Activated CD8-positive, alpha-beta T cell treated with anti-CD3 and anti-CD28 coated beads for 36 hours (primary cell): ENCODE measurements at places on chromosomes 4 and X. TPM values are rescaled to one million over a fixed set of nuclear protein-coding genes. Genes with fewer than 3 reads are reported as not detected.

DNA sequence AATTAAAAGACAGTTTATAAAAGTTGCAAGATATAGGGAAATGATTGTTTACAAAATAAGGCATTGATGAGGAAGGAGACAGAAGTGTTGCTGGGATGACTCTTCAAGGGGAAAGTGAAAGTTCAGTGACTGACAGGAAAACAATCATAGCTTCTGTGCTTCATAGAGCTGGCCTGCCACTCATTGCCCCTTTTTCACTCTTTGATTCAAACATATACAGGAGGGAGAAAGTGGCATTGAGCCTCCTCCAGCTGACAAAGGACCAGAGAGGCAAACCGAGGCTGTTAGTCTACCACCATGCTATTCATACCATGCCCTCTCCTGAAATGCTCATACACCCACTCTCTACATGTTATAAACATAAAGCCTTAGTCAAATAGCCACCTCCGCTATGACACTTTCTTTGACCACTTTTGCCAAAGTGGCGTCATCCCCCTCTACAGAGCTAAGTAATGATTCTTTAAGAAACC is 79.2 kb upstream of the ATOH1 start:
- DNase-seq: no peak

MAOB gene
- not detected for total RNA-seq

DNA sequence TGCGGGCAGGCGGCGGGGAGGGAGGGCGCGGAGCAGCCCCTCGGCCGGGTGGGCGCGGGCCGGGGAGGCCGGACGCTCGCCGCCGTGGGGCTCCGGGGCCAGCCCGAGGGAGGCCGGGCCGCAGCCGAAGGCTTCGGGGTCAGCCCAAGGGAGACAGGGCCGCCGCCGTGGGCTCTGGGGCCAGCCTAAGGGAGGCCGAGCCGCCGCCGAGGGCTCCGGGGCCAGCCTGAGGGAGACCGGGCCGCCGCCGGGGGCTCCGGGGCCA is 251 bp downstream of the KIAA0232 start:
- DNase-seq: no peak

DNA sequence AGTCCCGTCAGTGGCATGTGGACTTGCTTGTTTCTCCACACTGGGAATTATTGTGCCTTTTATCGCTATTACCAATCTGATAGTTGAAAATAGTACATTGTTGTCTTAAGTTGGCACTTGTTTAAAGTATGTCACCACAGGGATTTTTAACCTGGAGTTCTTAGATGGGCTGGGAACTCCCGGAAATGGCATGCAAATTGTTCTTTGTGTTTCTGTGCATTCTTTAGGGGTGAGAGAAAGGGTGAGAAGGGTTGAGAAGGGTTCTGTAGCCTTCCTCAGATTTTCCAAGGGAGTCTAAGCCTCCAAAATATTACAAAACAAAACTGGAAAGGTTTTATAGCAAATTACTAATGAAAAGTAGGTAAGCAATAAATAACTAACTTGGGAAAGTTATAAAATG is 176.9 kb downstream of the ZIC3 start:
- no peak for DNase-seq

DNA sequence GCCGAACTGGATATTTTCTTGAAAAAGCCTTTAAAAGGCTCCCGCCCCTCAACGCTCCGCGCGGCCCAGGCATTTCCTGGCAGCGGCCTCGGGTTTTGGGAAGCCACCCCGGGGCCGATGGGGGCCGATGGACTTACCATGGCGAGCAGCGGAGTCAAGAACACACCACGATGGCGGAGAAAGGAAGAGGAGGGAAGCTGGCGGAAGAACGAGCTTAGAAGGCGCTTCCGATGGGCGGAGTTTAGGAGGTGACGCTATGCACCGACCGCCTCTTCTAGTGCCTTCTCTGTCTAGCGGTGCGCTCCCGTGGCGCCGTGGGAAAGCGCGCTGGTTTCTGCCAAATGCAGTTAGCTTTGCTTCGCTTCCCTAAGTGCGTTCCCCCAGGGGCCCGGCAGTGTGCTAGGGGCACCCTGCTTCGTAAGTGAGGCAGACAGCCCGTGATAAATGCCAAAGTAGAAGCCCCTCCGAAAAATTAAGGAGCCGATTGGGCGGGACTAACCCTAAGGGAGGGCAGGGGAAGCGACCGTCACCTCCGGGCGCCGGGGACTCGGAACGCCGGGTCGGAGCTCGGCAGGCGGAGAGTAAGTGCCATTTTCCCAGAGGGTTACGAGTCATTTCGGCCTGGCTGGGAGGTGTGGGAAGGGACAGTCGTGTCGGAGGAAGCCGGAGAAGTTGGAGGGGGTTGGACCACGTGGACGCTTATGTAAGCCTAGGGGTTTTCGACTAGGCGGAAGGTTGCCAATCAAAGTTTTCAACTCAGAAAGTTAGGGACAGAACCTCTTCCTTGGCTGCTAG is at the start of gene RPL39:
RPL39 (minus strand) TSS at position 194 of the 795 bp plus-strand sequence; CDS start at position 140, 54 bp downstream.
- DNase-seq: peak; percentile 88
